Stimulated activated CD4-positive, alpha-beta T cell treated with anti-CD3 and anti-CD28 coated beads, TNF-alpha, amount 100 ng/mL, for 24 hours (primary cell): ENCODE measurements at places on chromosomes 3 and 15.

- DNase-seq: no peak
Measured at GRCh38 chr3:30112902-30113484, 493.4 kb upstream of the TGFBR2 start.

- DNase-seq: no peak
Measured at GRCh38 chr3:113753376-113753985, 6.6 kb downstream of the ATP6V1A start.

GRCh38 chr15:92143765-92144164 is 249.9 kb upstream of the ST8SIA2 start:
- no peak for DNase-seq

DNA sequence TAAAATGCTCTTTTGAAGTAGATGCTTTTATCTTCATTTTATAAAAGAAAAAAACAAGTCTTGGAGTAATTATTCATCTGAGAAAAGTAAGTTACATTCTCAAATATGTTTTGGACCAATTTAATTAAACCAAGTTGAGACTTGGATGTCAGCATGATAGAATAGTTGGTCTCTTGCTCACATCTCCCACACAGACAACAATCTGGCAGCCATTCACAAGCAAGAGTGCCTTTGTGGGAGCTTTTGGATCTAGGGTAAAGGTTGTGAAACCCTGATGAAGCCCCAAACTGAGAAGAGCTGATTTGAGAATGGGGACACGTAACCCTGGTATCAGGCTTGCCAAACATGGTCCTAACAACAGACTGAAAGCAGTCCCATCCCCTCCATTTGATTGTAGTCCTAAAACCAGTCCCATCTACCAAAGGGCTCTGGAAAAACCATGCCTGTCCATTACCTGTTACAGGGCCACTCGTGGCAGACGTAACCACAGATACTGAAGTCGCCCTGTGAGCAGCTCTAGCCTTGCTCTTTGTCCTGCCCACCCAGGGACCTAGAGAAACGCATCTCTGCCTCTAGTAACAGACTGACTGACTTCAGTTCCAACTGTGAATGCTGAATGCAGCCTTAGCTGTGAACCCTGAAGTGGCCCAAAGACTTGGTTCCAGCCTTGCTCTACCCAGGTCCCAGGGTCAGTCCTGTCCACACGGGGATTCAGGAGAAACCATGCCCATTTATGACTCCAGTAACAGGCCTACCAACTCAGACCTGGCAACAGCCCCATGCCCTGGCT is 145.5 kb upstream of the SYNPR start:
- DNase-seq: no peak

- no peak for DNase-seq
Measured at GRCh38 chr15:80418892-80419537, 14.8 kb downstream of the ARNT2 start.

DNA sequence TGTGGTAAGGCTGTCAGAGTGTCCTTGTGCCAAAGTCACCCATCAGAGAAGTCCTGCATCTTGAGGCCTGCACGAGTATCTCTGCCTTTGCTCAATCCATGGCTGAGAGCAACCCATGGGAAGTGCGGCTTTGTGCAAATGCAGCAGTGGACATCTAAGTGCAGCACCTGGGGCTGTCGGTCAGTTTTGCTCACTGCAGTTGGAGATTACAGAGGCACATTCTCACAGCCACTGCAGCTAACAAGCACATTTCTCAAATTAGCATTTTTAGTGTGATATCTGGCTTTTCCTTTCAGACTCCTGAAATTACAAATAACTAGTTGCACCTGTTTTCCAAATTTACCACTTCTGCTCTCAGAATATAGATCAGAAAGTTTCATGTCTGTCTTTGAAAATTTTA is 81.5 kb upstream of the DAZL start:
- DNase-seq: no peak

GRCh38 chr15:63048776-63049665 is 6.5 kb downstream of the TPM1 start:
- DNase-seq: no peak

DNA sequence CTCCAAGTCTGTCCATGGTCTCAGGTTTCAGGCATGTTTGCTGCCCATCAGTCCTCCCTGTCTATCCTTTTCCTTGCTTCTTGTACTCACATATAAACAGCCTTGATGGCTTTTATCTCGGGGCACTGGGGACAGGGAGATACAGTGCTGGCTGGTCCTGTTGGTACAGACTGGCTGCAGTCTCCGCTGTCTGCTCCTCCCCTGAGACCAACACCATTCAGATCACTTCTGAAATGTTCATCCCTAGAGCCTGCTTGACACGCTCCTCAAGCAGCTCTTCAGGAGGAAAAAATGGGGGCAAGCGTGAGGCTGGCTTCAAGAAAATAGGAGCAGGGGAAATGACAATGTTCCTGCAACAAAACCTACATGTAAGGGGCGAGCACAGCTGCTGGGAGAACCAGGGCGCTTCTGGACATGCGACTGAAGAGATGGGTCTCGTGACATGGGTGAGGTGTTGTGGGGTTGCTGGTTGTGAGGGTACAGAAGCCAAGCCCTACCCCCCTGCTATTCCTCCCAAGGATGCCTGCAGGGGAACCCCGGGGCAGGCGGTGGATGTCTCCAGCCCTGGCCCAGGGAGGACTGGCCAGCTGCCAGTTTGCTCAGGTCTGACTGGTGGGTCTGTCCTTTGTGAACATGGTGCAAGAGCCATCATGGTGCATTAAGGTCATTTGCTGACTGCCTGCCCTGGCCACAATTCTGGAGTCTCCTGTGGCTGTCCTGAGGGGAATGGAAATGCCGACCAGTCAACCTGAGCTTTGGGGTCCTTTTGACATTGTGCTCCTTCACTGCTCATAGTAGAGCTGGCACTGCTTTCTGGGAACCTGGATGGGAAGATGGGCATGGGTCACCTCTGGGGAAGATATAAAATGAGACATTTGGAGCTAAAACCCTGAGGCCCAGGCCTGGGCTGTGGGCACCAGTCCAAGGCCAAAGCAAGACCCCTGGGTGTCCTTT is 40.1 kb downstream of the KY start:
- no peak for DNase-seq

DNA sequence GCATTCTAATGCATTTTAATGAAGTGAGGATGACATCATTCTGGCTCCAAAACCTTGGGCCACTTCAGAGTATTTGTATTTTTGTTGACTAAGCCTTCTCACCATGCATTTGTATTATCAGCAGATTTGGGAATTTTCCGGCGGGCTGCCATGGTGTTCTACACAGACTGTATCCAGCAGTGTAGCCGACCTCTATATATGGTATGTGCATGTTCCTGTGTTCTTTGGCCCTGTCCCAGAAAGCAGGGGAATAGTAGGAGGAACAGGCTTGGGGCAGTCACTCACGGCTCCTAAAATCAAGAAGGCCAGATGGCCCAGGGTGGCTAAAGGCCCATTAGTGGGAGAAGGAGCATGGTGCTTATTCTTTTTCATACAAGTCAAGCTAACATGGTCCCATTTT is 80.5 kb downstream of the USF3 start:
- no peak for DNase-seq

DNA sequence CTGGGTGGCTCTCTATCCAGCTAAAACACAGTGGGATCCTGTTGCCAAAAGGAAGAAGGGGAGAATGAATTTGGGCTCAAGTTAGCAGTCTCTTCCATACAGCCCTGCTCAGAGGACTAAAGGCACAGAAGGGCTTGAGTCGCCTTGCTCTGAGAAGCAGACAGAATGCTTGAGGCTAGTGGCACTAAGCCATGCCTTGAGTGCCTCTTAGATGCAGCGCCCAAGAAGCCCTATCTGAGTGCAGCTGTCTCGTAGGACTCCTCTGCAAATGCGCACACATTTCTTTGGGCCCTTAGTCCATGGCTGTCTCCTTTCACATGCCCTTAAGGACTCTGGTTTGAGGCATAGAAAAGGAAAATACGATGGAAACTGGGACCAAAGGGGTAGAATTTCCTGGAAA is 211.3 kb upstream of the CHRM5 start:
- DNase-seq: no peak

- DNase-seq: no peak
Measured at GRCh38 chr3:15151166-15151565, 52.2 kb upstream of the RBSN start.

DNA sequence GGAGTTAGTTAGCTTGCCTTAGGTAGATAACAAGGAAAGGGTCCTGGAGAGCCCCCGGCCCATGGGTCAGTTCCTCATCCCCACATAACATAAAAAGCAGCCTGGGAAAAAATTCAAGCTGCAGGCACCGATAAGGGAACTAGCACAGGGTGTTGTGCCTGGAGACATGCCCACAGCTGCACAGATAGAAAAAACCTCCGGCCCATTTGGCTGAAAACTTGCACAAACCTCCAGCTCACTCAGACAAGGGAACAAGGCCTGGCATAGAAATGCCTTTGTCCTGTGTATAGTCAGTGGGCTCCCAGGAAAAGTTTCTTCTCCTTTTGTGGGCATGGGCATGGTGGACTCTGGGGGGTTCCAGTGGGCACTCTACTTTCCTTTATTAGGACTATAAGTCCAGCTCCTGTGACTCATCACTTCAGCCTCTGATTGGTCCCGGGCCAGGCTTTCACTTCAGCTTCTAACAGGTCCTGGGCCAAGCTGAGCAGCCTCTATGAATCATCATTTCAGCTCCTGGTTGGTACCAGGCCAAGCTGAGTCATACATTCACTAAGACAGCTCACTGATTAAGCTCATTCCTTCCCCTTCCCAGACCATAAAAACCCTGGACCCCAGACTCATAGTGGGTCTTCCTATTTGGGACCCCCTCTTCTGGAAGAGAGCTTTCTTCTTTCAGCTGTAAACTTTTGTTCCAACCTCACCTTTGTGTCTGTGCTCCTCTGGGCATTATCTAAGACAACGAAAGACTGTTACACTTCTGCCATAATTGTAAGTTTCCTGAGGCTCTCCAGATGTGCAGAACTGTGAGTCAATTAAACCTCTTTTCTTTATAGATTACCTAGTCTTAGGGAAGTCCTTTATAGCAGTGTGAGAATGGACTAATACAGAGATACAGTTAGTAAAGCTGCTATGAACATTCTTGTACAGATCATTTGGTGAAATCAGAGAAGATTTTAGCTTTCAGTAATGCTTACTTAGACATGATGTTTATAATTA is 348.0 kb upstream of the DPPA4 start:
- no peak for DNase-seq

- DNase-seq: no peak
Measured at GRCh38 chr15:38795471-38796245, 231.0 kb upstream of the RASGRP1 start.

- no peak for DNase-seq
Measured at GRCh38 chr3:156548041-156548687, 6.8 kb downstream of the SSR3 start.

DNA sequence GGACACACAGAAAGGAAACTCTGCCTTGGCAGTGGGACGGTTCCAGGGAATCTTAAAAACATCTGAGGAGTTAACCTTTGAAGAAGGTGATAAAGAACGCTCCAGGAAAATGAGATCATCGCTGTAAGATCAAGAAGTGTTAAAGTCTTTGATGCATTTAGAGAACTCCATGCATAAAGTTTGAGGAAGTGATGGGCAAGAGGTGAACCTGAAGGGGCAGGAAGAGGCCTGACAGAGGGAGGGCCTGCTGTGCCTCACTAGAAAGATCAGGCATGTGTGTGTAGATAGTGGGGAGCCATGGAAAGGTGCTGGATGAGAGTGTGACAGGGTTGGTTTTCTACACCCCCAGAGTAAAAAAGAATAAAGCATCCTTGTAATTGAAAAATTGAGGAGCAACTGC is 889.2 kb downstream of the MCTP2 start:
- no peak for DNase-seq

DNA sequence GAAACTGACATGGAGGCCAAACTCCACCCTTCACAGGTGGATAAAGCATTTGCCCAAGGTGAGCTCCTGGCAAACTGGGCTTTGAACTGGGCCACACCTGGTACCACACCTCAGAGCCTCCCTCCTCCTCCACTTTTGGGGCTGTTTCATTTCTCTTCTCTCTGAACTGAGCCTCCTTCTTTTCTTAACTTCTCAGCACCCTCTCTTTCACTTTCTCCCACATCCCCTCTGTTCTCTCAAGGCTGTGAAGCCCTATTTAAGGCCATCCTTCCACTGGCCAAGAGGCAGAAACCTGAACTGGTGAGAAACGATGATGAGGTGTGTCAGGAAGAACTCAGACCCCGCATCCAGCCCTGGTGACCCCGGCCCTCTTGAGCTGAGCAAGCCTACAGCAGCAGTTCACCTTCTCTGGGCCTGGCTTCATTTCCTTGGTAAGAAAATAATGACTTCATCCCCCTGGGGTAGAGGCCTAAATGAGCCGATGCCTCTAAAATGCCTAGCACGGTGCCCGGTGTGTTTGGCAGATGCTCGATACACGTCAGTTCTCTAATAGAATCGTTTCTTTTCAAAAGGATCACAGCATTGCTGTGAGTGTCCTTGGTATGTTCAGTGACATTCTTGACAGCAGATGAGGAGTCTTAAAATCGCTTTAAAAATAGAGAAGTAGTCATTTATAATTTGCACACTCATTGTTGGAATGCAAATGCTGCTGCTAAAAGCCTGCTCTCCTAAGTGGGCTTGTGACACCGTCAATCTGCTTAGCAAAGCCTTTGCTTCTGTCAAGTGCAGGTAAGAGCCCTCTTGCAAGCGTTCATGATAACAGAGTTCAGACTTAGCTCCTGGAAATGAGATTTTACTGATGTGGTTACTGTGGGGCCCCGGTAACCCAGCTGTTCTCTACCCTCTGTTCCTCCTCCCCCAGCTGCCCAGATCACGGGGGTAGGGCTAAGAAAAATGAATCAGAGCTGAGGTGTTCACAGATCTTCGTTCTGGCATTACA is 97.7 kb upstream of the ATP2B2 start:
- peak; percentile 22 for DNase-seq

DNA sequence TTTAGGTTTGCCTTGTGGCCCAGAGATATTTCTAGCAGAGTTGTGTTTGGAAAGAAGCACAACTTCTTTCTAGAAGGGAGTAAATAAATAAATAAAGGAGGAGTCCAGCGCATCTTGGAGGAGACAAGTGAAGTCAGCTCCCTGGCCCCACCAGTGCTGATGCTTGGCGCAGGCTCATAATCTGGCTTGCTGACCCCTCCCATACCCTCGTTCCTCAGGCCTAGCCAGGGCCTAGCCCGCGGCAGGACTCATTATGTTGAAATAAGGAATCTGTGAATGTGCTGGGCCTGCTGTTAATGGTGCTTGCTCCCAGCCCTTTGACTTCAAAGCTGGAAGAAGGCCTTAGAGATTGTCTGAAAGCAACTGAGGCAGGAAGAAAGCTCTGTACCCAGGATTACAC is 3.1 kb downstream of the ZNF710 start:
- DNase-seq: no peak

DNA sequence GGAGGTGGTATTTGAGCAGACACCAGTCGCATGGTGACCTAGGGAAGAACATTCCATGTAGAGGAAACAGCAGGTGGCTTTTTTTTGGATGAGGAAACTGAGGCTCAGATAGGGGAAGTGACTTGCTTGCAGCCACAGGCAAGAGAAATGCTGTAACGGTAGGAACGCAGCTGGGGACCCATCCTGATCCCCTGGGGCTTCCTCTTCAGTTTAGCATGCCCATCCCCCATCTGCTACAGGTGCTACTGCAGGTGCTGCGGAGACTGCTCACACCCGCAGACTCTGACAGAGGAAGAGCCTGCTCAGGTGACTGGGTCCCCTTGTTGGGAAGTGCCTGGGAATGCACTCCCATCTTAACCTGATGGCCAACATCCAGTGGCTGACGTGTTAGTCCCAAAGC is 55.4 kb upstream of the SEC13 start:
- no peak for DNase-seq
